Stimulated activated CD8-positive, alpha-beta memory T cell treated with anti-CD3 and anti-CD28 coated beads, Interleukin-15, amount 100 ng/mL, for 24 hours (primary cell): ENCODE measurements at places on chromosomes 5 and 9.

- no peak for DNase-seq
These were observed 755 bp downstream of the DND1 start for GRCh38 chr5:140672455-140673186.

- no peak for DNase-seq
These were observed 609.5 kb upstream of the CLINT1 start for GRCh38 chr5:158468444-158468843.

DNA sequence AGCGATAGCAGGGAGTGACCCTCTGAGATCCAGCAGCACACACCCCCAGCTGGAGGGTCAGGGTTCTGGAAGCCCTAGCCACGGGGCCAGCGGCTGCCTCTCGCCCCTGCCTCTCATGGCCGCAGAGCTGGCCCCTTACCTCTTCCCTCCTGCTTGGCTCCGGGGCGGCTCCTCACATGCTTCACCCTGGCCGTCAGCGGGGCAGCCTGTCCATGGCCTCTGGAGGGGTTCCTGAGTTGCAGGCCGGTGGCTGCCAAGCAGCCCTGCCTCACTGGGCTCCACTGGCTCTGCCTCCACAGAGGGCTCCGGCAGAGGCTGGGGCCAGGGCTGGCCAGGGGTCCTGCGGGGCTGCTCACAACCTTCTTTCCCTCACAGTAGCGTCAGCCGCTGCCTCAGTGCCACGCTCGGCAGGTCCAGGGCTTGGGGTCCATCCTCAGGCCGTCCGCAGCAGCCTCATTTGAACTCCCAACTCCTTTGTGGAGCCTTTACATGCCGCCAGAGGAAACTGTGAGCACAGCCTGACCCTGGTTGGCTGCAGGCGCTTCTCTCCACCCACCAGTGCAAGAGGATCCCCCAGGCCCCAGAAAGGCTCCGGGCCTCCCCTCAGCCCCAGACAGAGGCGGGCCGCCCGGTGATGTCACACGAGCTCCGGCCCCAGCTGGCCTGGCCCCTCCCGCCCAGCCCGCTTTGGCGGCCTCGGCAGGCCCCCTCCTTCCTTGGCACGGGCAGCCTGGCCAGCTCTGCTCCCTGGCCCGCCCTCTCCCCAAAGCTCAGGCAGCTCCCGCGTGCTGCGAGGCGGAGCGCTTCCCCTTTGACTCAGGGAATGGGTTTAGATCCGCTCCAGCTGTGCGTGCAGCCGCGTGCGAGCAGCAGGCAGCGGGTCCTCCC lies at the start of gene ANGPTL2:
ANGPTL2 (minus strand) TSS at position 460 of the 888 bp plus-strand sequence. CDS start 13,904 bp downstream, outside the sequence.
- DNase-seq, result no peak

DNA sequence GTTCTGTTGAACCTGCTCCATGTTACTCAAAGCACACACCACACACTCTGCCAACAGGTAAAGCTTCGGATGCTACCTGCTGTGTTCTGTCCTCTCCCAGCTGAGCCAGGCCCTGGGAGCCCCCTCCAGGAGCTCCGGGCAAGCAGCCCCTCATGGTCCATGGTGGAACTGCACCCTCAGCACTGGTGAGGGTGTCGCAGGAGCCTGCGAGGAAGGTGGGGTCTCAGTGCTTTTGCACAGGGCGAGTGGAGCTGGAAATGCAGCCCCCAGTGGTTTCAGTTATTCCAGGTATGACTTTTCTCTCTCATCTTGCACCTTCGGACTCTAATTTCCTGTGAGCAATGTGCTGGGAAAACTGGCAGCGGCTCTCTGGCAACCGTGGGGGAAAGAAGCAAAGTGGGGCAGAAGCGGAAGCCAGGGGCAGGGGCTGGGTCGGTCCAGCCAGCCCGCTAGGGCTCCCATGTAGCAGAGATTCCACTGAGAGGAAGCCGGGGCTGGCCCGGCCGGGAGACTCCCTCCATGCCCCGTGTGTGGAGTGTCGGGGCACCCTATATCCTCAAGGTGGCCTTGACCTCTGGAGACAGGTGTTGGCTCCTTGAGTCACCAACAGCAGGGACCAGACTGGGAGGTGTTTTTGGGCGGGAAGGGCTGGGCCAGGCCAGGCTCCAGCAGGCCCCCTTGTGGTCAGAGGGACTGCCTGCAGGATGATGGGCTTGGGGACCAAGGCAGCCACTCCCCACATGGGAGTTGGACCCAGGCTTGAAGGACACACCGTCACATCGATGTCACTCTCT lies 75.6 kb upstream of the PRSS3 start:
- no peak for DNase-seq

DNA sequence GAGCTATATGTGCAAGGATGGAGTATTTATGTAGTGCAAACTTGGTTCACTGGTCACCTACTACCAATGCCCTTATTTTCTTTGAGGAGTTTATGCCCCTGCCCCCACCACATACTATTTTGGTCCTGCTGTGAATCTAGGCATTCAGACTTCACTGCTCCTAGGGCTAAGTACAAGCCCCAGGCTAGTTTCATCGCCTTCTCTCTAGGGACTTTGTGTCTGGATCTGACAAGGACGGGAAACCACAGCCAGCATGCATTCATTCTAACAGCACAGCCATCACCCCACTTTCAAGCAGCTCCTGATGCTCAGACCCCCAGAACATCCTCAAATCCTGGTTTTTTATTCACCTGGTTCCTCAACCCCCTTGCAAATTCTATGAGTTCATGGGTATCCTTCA lies 56.8 kb downstream of the DRD1 start:
- DNase-seq, result no peak

DNA sequence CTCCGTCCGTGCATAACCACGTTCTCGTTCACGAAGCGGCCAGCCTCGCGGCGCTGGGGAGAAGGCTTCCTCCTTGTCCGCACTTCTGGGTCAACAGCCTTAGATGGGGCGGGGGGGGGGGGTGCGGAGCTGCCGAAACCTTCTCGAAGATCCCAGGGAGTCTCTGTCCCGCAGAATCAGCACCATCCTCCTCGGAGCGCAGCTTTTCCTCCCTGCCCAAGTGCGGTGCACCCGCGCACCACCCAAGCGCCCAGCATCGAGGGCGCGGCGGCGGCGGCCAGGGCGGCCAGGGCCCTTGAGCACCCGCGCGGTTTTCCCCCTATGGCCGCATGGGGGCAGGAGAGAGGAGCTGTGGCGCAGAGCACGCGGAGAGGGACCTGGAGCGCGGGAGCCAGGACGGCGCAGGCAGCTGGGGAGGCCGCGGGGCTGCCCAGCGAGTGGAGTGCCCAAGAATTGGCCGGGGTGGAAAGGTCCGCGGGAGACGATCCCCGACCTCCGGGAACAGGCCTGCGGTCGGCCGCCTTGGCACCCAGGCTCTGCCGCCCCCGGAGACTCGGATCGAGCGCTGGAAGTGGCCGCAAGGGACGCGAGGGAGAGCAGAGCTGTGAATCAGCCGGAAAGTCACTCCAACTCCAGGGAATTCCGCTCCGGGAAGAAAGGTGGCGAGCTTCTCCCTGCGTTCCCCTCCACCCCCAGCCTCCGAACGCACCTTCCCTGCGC lies 43.1 kb downstream of the TMEM174 start:
- DNase-seq, result no peak

DNA sequence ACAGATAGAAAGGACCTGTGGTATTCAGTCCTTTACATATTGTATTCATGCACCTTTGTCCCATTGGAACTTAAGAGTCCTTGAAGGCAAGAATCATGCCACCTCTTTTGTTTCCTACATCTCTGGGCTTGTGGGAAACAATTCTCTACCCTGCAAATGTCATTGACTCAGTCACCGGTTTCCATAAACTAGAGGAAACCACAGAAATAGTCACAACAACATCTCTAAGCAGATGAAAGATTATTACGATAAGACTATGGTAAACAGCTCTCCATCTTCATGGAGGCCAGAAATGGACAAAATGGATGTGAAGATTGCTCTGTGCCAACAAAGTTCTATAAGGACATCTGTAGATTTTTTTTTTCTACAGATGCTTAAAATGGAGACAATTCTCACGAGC lies 165.5 kb downstream of the PIK3R1 start:
- DNase-seq, result no peak

GRCh38 chr9:125137200-125137599 lies 6.1 kb downstream of the SCAI start:
- no peak for DNase-seq

- no peak for DNase-seq
These were observed 44.4 kb downstream of the ACTBL2 start for GRCh38 chr5:57437976-57438805.

GRCh38 chr5:43037636-43038495 lies 2.3 kb downstream of the ANXA2R start:
- no peak for DNase-seq

- no peak for DNase-seq
These were observed 541.4 kb upstream of the ZNF462 start for GRCh38 chr9:106321394-106322180.

DNA sequence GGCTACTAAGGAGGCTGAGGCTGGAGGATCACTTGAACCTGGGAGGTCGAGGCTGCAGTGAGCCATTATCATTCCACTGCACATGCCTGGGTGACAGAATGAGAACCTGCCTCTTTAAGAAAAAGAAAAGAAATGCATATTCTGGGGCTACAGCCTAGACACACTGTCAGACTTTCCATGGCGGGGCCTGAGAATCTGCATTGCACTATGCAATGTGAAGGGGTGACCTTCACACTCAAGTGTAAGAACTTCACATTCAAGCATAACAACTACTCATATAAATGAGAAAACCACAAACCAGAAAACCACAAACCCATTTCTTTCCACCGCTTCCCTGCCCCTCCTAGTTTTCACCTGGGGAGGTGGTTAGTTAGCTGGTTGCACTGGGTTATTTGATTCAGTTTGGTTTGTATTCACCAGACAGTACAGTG lies 18.0 kb upstream of the FBP2 start:
- DNase-seq, result no peak

DNA sequence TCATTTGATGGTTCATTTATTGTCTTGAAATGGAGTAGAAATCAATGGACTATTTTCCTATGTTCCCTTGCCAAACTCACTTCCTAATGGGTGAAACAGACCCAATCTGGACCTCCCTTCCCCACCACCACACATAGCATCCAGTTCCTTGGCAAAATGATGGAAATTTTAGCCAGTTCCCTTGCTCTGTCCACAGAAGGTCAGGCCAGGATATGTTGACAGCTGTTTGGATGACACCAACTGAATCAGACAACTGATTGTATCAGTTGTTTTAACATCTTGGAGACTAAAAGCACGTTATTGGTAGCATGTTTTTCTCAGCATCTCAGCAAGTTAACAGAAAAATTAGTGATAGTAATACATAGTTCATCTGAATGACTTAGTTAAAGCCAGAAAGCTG lies 534.8 kb downstream of the PSAT1 start:
- DNase-seq, result no peak

DNA sequence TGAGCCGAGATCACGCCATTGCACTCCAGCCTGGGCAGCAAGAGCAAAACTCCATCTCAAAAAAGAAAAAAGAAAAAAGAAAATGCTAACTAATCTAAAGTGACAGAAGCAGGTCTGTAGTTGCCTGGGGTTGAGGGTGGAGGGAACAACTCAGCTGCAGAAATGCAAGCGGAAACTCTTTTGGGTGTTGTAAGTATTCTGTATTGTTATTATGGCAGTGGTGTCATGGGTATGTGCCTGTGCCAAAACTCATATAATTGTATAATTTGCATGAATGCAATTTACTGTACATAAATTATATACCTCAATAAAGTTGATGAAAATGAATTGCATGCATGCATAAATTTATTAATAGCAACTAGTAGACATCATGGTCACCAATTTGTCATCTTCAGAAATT lies 23.0 kb upstream of the RPS23 start:
- no peak for DNase-seq

GRCh38 chr5:109935833-109936490 lies 246.2 kb downstream of the MAN2A1 start:
- no peak for DNase-seq

DNA sequence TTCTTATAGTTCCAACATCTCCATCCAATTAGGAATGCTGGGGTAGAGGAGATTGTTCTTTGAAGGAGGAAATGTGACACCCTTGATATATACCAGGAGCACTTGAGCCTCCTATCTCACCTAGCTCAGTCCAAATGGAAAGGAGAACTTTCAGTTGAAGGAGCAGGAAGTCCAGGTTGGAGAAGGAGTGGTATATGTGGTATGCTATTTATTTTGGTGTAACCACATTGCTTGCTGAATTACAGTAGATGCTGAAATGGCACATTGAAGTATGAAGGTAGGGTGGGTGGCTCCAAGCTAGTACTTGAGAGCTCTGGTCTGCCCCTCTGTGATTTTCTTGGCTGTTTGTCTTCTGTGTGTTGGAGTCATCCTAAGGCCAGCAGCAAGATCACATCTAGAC lies 6.1 kb downstream of the CSNK1G3 start:
- no peak for DNase-seq
